ENCODE measurements at places on chromosomes 12 and 14. TPM values are rescaled to one million over a fixed set of nuclear protein-coding genes. Genes with fewer than 3 reads are reported as not detected.

DNA sequence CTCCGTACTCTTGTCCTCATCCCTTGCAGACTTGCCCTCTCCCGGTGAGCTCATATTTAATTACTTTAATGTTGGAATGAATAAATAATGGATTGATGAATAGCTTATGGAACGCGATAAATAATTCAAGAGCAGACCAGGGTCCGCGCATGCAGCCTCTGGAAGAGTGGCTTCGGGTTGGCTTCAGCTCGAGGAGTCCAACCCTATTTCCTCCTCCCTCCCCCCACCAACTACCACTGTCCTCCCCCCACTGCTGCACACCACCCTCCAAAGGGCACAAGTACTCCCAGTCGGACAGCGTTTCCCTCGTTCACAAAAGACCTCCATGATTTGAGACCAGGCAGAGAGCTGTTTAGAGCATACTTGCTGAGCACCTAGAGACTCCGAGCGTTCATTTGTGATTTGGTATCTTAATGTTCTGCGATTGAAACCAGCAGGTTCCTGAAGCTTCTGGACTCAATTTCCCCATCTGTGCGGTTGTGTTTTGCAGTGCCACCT is 647 bp upstream of the SIX1 start:
- DNase-seq, result peak; percentile 44

DNA sequence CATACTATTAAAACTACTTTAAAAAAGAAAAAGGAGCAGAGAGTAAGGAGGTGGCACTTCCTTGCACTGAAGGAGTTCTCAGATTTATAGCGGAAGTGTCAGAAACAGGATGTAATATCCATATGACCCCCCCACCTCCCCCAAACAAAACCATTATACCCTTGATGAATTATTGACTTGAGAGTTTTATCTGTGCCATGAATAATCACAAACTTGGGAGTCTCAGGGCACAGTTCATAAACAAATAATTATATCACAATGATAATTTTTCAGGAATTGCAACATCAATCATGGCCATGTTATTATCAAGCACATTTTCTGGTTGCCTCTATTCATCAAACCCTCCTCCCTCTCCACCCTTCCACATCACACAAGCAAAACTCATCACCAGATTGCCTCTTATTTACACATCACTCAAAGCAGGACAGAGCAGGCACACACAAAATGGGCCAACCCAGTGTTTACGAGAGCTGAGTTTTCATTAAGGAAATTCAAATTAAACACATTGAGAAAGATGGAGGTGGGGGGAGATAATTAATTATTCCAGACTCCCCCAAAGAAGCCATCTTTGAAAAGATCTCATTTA is 141.4 kb downstream of the EGLN3 start:
- DNase-seq, result no peak

DNA sequence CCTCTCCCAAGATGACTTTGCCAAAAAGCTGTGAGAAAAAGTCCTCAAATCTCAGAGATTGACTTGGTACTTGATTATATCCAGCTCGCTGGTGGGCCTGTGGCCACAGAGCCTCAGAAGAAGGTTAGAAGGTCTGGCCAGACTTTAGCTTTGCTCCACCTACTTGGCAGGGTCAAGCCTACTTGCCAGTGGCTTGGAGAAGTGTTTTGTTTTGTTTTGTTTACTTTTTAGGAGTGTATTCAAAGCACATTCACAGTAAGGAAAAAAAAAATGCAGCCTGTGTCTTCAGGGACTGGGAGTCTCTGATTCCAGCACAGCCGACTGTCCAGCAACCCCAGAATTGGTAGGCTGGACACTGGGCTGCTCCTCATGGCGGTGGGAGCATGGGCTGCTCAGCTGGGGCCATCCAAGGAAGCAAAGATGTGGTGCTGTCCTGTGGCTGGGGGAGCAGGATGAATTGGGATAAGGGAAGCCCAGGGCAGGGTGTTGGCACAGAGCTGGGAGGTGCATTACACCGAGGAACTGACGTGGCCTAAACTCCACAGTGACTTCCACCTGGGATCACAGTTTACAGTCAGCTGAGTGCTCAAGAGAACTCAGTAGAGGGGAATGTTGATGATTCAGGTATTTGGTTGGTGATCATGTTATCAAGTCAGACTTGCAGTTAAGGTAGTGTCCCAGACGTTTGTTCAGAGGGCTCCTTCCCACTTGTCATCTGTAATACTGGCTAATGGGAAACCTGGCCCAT is 73.5 kb downstream of the PPP2R5C start:
- DNase-seq, result peak; percentile 23

DNA sequence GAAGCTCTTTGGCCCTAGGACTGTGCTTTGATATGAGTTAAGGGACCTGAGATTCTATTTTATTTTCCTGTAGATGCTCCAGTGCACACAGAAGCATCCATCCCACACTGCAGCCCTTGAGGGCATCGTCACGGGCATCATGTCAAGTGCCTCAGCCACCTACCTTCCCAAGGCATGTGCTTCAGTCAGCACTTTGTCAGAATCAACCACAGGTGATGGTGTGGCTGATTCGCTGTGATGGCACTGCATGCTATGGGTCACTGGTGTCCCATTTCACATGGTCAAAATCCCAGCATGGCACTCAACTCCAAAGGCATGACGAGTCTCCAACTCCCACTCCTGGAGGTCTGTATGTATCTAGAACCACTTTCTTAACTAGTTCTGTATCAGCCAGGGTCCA is 100.8 kb downstream of the AACS start:
- no peak for DNase-seq

DNA sequence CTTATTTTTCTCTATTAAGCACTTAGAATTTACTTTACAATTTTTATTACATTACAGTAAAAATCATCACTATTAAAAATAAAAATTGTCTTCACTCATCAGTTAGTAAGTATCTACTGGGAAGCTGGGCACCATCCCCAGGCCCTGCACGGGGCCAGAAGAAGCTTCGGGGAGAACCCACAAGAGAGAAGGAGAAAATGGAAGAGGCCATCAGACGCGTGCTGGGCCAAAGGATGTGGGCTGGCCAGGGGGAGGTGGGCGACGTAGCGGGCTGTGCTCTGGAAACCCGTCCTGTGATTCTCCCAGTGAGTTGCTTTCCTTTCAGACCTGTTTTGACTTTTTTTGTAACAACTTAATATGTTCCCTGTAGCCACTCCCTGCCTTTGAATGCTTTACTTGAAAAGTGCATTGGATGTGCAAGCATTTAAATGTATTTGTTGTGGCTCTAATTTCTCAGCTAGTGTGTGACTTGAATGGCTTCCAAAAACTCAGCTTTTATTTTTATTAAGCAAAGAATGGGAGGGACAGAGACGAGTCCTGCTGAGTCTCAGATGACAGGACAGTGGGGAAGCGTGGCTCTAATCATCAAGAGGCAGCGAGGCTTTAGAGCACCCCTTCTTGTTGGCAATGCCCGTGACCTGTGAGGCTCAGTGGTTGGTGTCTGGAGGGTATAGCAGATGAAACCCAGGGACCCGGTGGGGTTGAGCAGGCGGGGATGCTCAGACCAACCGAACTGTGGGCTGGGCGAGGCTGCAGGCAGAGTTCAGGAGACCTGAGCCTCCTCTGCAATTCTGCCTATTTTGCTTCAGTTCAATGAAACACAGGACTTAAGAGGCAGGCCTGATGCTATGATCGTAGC is 38.8 kb downstream of the SYNE3 start:
- DNase-seq, result no peak

GRCh38 chr14:39469094-39469710 is 37.0 kb upstream of the FBXO33 start:
- no peak for DNase-seq

DNA sequence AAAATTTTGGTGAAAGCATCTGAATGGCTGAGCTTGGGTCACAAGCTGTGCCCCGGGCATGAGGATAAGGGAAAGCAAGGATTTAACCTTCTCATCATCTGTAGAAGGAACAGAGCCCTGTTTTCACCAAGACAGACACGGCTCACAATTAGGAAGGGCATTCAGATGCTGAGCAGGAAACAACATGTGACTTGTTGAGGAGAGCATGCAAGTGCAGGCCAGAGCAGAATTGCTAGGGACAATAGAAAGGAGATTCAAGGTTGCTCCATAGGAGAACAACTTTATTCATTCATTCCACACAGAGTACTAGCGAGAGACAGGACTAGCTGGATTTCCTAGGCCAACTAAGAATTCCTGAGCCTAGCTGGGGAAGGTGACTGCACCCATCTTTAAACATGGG is 14.6 kb upstream of the RILPL1 start:
- no peak for DNase-seq

GRCh38 chr12:127355061-127355841 is 911.7 kb upstream of the TMEM132C start:
- DNase-seq, result peak; percentile 21

DNA sequence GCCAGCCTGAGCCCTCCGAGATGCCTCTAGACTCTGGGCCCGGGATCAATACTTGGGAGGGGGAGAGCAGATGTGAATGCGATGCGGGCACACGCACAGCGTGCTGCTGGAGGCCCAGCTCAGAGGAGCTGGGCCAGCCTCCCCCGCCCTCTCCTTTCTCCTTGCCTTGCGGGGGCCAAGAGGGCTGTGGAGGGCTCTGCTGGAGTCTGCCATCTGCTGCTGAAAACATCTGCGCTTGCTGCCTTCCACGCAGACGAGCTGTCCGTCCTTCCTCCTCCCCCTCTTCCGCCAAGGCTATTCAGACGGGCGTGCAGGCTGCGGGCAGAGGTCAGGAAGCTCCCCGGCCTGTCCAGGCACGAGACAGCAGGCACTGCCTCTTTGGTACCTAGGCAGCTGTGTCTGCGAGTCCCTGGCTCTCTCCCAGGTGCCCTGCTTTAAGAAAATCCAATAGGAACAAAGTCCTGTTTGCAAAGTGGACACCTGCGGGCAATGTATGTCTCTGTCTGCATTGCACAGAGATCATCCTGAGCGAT is 75.2 kb downstream of the SPRING1 start:
- DNase-seq, result no peak

DNA sequence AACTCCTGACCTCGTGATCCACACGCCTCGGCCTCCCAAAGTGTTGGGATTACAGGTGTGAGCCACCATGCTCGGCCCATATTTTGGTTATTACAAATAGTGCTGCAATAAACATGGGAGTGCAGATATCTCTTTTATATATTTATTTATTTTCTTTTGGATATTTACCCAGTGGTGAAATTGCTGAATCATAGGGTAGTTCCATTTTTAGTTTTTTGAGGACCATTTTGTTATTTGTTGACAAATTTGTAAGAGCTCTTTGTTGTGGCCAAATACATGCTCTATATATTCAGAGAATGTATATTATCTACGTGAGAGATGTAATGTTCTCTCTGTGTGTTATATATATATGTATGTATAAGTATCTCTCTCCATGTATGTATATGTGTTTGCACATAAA is 15.9 kb downstream of the AMN1 start:
- DNase-seq, result no peak

GRCh38 chr12:69341328-69341727 is 6.9 kb upstream of the LYZ start:
- no peak for DNase-seq

DNA sequence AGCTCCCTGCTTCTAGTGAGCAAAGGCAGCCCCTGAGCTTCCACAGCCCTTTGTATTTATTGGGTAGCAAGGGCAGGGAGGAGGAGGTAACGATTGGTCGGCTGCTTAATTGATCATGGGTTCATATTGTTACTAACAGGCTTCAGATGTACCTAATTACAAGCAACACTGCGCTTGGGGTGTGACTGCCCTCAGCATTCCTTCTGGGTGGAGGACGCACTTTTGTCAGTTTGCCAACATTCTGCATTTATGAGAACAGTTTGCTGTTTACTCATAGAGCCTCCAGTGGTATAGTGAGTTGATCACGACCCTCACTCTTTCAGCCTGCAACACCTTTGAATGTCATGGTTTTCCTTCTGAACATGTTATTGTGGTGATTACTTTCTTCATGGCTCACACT is 9.6 kb downstream of the TSHR start:
- no peak for DNase-seq

- no peak for DNase-seq
Observed at GRCh38 chr12:118650586-118650960, 274.2 kb downstream of the SUDS3 start.

- DNase-seq, result no peak
Observed at GRCh38 chr14:23831596-23831995, 122.0 kb upstream of the DHRS4 start.

DNA sequence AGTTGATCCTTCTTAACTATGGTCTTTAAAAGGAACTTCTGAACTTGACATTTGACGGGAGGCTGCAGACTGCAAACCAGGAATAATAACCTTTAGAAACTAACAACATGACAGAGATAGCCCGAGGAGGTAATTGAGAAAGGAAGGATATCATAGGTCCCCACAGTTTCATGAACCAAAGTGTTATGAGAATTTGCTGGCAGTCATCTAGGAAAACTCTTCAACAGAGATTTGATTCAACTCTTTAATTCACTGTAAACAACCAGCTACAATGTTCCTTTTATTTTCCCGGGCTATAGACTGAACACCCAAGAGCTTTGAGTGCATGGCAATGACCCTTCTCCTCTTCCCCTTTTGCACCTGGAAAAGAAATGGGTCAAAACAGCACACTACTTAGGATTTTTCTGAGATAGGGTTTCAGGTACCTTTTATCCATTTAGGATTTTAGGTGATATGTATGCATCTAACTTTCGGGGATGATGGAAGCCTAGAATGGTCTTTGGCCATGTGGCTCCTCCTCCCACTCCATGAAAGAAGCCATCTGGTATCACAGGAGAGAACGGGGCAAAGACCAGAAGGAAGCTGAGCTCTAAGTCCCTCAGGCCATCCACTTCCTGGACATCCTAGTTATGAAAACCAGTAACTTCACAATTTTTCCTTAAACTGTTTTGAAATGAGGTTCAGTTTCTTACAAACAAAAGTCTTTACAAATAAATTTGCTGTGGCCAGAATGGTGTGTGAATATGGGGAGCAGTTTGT is 23.0 kb downstream of the GLT8D2 start:
- no peak for DNase-seq

GRCh38 chr12:61566183-61566582 is 694.0 kb upstream of the USP15 start:
- no peak for DNase-seq

DNA sequence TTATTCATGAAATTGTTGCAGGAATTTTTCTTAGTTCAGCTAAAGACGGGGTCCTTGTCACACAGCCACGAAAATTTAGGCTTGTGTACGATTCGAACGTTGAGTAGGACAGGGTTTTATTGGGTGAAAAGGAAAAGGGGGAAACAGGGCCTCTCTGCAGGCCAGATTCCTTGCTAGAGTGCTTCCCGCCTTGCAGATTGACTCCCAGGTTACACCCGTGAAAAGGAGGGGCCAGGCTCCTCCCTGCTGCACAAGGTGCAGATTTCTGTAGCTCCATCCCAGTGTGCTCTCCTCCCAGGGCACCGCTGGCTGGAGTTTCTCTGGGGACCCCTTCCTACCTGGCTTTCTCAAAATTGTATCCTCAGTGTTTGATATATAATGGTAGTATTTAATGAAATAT is 221.5 kb downstream of the ERC1 start:
- DNase-seq, result no peak

- DNase-seq, result no peak
Observed at GRCh38 chr14:29926701-29927375, 809 bp downstream of the PRKD1 start.

- no peak for DNase-seq
Observed at GRCh38 chr14:95389471-95390011, 69.8 kb upstream of the CLMN start.

The WNT5B gene
- 3.8 TPM for total RNA-seq

The FAM181A gene
- total RNA-seq, result not detected

The IFNG-AS1 gene
- not detected for total RNA-seq

The DHRS4L2 gene
- total RNA-seq, result 5.5 TPM

The SLC25A21 gene
- total RNA-seq, result not detected

The DPPA3 gene
- total RNA-seq, result not detected

The TTC7B gene
- 11.7 TPM for total RNA-seq

The SERPINA1 gene
- total RNA-seq, result 3.2 TPM

The DPY19L2 gene
- total RNA-seq, result 2.5 TPM

The USP44 gene
- total RNA-seq, result not detected

The FOXM1 gene
- total RNA-seq, result 45.8 TPM

The GALNT6 gene
- not detected for total RNA-seq

Measured in H4 (cell line).